ENCODE measurements at places on chromosomes 5 and 9.

DNA sequence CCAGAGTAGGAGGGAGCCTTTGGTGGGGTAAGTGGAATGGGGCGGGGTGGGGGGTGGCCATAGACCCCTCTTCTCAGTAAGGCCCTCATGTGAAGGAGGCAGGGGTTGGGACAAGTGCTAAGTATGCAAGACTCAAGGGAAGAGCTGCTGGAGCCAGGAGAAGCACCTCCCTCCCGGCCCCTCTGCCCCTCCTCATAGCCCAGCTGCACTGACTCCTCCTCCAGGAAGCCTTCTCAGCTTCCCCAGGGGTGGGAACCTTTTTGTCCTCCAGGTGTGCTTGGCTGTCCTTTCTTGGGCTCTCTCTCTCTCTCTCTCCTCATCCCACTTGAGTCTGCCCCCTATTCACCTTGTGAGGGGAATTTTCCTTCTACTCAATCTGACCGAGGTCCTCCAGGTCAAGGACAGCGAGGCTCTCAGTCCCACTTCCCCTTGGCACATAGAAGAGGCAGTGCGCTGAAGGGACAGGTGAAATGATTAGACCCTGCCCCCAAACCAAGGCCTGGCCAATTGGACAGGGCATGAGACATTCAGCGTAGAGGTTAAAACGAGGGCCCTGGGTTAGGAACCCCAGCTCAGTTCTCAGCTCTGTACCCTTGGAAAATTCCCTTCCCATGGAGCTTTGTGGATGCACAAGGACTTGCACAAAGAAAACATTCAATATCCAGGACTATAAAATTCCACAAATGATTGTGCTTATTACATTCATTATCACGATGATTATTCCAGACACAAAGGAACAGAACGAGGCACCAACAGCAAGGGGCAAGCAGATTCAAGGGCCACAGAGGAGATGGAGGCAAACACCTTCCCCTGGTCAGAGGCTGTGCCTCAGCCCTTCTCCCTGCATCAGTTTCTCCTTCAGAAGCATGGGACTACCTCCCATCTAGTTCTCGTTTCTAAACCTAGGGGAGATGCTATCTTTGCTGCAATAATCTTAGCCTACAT lies 45.6 kb upstream of the IL17B start:
- no peak for DNase-seq

DNA sequence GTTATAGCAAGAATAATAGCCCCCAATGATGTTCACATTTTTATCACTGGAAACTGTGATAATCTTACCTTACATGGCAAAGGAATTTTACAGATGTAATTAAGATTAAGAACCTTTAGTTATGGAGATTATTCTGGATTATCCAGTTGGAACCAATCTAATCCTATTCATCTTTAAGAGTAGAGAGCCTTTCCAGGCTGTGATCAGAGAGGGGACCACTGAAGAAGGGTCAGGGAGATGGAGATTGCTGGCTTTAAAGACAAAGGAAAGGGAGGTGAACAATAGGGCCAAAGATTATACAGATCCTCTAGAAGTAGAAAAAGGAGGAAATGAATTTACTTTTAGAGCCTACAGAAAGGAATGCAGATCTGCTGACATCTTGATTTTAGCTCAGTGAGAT lies 253.5 kb upstream of the GRIN3A start:
- no peak for DNase-seq

DNA sequence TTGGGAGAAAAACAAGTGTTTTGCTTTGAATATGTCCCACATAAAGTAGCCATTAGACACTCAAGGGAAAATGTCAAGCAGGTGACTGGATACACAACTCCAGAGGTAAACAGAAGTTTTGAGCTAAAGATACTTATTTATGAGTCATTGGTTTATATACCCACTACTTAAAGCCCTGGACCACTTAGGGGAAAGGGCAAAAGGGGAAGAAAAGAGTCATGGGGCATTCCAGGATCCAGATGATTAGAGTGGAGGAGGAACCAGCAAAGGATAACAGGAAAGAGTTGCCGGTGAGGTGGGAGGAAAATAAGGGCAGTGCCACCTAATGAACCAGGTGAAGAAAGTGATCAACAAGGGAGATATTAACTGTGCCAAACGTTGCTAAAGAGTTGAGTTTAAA lies 254.2 kb upstream of the NR4A3 start:
- DNase-seq, result no peak

GRCh38 chr9:133341369-133342068 lies 5.5 kb upstream of the SURF6 start:
- DNase-seq, result peak; percentile 85

GRCh38 chr9:114035845-114036801 lies 42.0 kb downstream of the AMBP start:
- DNase-seq, result no peak

GRCh38 chr9:109310486-109310901 lies 10.4 kb downstream of the EPB41L4B start:
- no peak for DNase-seq

DNA sequence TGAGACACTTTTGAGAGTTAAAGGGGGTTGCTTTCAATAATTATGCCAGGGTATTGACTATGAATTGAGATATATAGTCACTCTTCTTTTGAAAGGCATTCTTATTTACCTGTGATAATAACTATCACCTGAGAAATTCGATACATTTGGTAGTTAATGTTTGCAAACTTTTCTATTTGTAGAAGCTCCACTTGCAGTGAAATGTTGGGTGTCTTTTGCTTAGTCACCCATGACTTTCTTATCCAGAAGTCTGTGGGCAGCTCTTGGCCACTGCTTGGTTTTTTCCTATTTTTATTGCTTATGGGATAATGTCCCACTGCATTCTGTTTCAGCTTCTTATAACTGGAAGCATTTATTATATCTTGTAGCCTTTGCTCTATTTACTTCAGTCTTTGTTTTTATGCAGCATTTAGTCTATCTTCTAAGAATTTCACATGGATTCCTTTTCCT lies 3.9 kb downstream of the MACIR start:
- DNase-seq, result no peak

DNA sequence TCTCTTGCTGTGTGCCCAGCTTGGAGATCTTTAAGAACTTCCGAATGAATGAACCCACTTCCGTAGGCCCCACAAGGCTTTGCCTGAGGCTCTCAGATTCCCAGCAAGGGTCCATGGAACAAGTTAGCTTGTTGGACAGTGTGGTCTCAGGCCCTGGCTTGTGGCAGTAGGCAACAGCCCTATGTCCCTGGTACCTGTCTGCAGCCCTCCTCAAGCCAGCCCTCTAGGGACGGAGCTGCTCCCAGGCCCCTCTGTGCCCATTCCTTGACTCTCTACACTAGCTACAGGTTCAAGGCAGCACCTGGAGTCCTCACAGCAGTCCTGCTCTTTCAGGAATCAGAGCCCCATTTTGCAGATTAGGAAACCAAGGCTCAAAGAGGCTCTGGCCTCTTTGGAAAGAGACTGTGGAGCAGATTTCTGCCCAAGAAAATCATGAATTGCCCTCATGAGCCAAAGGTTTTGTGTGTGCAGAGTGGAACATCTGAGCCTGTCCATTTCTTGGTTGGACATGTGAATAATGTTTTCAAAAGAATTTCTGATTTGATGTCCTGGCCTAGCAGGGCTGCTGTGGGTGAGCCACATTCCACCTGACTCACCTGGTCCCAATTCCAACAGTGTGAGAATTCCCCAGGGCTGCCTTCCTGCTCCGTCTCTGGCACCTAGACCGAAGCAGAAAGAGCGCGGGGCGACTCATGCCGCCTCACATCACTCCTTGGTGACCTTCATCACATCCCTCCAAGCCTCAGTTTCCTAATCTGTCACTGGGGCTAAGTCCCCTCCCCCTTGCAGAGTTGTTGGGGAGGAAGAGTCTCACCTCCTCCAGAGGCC lies 131.7 kb downstream of the BARX1 start:
- DNase-seq, result no peak

- no peak for DNase-seq
These were observed 17.3 kb upstream of the SMAD5 start for GRCh38 chr5:136115183-136115865.

DNA sequence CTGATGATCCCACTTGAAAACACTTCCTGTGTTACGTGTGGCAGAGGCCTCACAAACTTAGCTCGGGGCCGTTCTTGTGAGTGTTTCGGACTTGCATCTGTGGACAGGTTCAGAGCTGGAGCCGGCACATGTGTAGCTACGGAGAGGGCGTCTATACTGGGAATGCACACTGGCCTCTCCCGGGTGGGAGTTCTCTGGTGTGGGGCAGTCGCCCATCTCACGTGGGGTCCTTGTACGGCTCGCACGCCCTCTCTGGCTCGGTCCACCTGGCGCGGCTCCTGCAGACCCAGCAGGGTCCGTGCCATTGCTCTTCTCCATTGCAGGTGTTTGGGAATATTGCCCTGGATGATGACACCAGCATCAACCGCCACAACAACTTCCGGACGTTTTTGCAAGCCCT lies 197.9 kb downstream of the CACNA1B start:
- no peak for DNase-seq

GRCh38 chr5:102663749-102664530 lies 91.2 kb upstream of the PAM start:
- DNase-seq, result no peak

GRCh38 chr5:80705801-80706200 lies 51.0 kb upstream of the DHFR start:
- no peak for DNase-seq

DNA sequence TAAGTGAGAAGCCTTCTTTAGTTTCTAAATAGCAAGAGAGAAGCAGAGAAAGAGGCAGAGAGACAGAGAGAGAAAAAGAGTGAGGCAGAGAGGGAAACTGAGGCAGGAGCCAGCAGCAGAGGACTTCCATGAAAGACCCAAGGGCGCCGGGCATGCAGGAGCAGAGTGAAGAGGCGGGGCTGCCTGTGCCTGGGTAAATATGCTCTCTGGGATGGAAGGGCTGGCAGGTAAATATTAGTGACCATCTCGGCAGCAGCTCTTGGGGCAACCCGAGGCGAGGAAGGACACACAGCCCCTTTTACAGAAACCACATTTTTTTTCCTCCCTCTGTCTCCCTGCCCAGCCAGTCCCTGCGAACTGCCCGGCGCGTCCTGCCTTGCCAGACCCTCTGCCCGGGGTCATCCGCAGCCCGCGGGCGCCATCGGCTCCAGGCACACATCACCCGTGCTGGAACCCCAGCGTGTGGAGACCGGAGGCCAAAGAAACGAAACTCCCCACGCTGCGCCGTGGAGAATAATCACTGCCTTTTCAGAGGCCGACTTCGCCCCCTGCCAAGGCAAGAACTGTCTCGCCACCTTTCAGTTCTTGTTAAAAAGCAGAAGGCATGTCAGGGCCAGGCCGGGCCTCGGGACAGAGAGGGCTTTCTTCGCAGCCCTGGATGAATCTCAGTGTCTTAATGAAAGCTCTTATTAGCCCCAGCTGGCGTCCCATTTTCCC lies 61.3 kb downstream of the BOD1 start:
- DNase-seq, result no peak

GRCh38 chr5:68381909-68382308 lies 166.4 kb downstream of the PIK3R1 start:
- DNase-seq, result no peak

DNA sequence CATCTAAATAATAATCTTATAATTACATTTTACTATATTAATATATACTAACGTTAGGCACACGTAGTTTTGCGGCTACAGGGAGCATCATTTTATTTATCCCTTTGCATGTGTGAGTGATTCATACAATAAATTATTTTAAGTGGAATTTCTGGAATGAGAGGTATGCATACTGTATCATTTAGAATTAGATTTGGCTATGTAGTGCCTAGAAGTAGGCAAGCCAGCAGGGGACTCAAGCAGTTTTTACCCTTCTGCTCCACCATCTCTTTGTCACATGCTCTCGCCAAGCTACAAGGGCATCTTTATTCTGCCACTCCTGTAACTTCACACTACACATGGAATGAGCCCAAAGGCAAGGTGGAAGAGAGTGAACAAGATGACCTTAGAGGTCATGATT lies 60.8 kb downstream of the MEGF10 start:
- DNase-seq, result no peak

- DNase-seq, result peak; percentile 34
These were observed 597 bp downstream of the NFIL3 start for GRCh38 chr9:91422758-91423711.

- no peak for DNase-seq
These were observed 47.5 kb upstream of the NRARP start for GRCh38 chr9:137349471-137350033.

- no peak for DNase-seq
These were observed 11.5 kb downstream of the STKLD1 start for GRCh38 chr9:133387680-133388079.

GRCh38 chr5:31563216-31563615 lies 31.1 kb downstream of the C5orf22 start:
- no peak for DNase-seq

DNA sequence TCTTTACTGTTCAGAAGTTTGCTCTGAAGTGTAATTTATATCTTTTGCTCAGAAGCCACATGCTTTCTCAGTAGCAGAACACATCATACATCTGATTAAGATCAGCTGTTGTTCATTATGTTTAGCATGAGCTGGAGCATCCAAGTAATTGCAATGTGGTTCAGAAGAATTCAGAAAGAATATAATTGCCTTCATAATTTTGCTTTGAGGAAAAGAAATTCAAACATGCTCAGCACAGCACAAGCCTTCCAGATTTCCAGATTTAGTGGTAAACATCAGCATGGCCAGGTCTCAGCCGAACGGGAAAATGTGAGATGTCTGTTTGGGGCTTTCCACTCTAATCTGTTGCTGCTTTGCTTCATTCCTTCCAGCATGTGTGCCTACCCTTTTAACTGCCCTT lies 65.9 kb downstream of the ITGA1 start:
- DNase-seq, result no peak

DNA sequence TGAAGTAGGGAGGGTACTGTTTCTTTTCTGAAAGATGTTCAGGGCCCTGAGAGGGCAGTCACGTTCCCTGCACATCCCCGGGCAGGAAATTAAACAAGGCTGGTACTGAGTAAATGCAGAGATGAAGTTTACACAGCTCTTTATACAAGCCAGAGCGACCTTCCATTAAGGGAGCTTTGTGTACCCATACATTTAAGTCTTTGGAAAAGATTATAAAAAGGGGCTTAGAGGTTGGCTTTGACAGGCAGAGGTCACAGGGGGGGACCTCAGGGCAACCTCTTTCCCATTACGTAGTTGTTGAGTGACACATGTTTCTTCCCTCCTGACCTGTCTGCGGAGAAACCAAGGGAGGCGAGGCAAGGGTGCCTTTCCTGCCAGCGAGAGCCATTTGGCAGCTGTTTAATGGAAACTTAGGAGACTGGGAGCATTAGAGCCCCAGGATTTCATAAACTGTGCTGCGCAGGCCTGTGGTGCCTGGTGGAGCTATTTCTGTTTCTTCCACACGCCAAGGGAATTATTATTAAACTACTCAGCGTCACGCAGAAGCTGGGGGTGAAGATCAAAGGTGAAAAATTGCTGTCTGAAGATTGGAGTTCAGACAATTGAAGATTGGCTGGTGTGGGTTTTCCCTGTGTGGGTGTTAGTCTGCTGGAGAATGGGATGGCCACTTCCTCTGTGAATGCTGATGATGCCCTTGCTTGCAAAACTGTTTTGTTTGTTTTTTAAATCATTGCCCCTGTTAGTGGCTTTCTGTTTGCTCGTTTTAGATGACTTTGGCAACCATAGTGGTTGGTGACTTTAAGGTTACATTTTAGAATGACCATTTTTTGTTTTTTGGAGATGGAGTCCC lies 3.2 kb upstream of the SMIM32 start:
- no peak for DNase-seq

DNA sequence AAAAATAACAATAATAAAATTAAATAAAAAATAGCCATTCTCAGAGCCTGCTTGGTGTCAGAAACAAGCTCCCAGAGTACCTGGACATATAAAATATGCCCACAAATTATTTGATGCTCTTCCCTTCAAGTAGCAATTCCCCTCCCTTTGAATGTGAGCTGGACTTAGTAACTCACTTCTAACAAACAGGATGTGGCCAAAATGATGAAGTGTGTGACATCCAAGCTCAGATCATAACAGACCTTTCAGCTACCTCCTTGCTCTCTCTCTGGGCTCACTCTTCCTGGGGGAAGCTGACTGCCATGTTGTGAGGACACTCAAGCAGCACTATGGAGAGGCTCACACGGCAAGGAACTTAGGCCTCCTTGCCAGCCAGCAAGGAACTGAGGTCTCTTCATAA lies 69.0 kb downstream of the SPRY4 start:
- DNase-seq, result no peak

All from MV-4-11 (cell line).